ENCODE measurements at places on chromosomes 7 and 10.

- H3K27ac ChIP-seq, result no peak overlapping the region
- DNase-seq, result no peak
- no peaks in the 10 kb centered on the region for H3K4me1 ChIP-seq
- H3K36me3 ChIP-seq, result no peaks in the 10 kb centered on the region
Observed at GRCh38 chr7:44277851-44278250, 47.5 kb downstream of the CAMK2B start.

GRCh38 chr7:108167460-108167859 is 37.3 kb upstream of the LAMB4 start:
- H3K4me1 ChIP-seq, result no peaks in the 10 kb centered on the region
- no peak for DNase-seq
- H3K36me3 ChIP-seq, result no peaks in the 10 kb centered on the region
- H3K27me3 ChIP-seq, result no peaks in the 10 kb centered on the region
- no peak overlapping the region for H3K4me3 ChIP-seq
- H3K27ac ChIP-seq, result no peak overlapping the region

- H3K27me3 ChIP-seq, result peaks cover 67% of the 10 kb centered on the region
- no peaks in the 10 kb centered on the region for H3K4me1 ChIP-seq
- no peaks in the 10 kb centered on the region for H3K36me3 ChIP-seq
- DNase-seq, result no peak
- no peak overlapping the region for H3K4me3 ChIP-seq
Observed at GRCh38 chr7:39336442-39336841, 229.8 kb upstream of the YAE1 start.

- no peaks in the 10 kb centered on the region for H3K36me3 ChIP-seq
- H3K27ac ChIP-seq, result no peak overlapping the region
- no peak overlapping the region for H3K4me3 ChIP-seq
- no peak for DNase-seq
- no peaks in the 10 kb centered on the region for H3K27me3 ChIP-seq
Observed at GRCh38 chr10:46306516-46307184, 19.9 kb downstream of the ANTXRL start.

Data from HCT116 (cell line).